Esophagus squamous epithelium (tissue), 5 donors: ENCODE measurements at places on chromosomes 13 and 19.

DNA sequence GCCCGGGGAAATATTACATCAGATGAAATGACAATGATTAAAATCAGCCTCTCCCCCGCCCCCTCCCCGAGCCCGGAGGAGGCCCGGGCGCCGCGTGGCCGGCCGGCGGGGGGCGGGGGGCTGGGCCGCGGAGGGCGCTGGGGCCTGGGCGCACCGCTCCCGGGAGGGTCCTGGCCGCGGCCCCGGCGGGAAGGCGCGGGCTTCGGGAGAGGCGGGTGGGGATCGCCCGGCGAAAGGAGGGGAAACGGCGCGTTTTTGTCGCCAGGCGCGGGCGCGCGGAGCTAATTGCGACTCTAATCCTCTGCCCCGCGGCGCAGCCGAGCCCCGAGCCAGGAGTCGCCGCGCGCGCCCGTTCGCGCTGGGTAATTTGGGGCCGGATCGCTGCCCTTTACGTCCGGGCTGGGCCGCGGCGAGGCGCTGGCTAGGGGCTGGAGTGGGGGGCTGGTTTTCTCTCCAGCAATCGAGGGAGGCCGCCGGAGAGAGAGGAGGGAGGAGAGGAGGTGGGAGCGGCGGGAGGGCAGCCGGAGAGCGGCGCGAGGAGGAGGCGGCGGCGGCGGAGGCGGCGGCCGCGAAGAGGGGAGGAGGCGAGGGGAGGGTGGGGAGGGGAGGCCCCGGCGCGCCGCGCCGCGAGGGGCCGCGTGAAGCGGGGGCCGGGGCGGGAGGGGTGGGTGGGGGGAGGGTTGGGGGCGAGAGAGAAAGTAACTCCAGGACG is at the start of gene KCTD15:
Gene KCTD15, plus strand, starts transcription at position 707 of the 712 bp plus-strand sequence. CDS start 3,585 bp downstream, outside the sequence.
- DNase-seq = no peak
- H3K36me3 ChIP-seq = peaks cover 5% of the 10 kb centered on the region
- peaks cover 9% of the 10 kb centered on the region for H3K4me1 ChIP-seq
- peak within 1 kb of the TSS; percentile 91 for H3K4me3 ChIP-seq
- H3K27me3 ChIP-seq = no peaks in the 10 kb centered on the region
- H3K27ac ChIP-seq = peak within 1 kb of the TSS; percentile 97

- no peak overlapping the region for H3K27ac ChIP-seq
- DNase-seq = no peak
- H3K4me3 ChIP-seq = no peak overlapping the region
- H3K4me1 ChIP-seq = no peaks in the 10 kb centered on the region
- H3K36me3 ChIP-seq = no peaks in the 10 kb centered on the region
- H3K27me3 ChIP-seq = no peaks in the 10 kb centered on the region
Measured at GRCh38 chr19:8110931-8111330, 38.5 kb downstream of the FBN3 start.

GRCh38 chr19:28998974-28999373 is 214.0 kb downstream of the UQCRFS1 start:
- H3K27me3 ChIP-seq = no peaks in the 10 kb centered on the region
- H3K27ac ChIP-seq = no peak overlapping the region
- no peak overlapping the region for H3K4me3 ChIP-seq
- no peaks in the 10 kb centered on the region for H3K36me3 ChIP-seq
- H3K4me1 ChIP-seq = no peaks in the 10 kb centered on the region

GRCh38 chr19:11737964-11738745 is 591 bp downstream of the ZNF823 start:
- H3K4me1 ChIP-seq = peaks cover 57% of the 10 kb centered on the region
- no peaks in the 10 kb centered on the region for H3K27me3 ChIP-seq
- DNase-seq = no peak
- no peaks in the 10 kb centered on the region for H3K36me3 ChIP-seq
